Activated CD4-positive, alpha-beta T cell treated with anti-CD3 and anti-CD28 coated beads, Interleukin-2, amount 10 ng/mL, durations not matched to agents 24 days and 14 days (primary cell): ENCODE measurements at places on chromosomes 4 and X. TPM values are rescaled to one million over a fixed set of nuclear protein-coding genes. Genes with fewer than 3 reads are reported as not detected.

DNA sequence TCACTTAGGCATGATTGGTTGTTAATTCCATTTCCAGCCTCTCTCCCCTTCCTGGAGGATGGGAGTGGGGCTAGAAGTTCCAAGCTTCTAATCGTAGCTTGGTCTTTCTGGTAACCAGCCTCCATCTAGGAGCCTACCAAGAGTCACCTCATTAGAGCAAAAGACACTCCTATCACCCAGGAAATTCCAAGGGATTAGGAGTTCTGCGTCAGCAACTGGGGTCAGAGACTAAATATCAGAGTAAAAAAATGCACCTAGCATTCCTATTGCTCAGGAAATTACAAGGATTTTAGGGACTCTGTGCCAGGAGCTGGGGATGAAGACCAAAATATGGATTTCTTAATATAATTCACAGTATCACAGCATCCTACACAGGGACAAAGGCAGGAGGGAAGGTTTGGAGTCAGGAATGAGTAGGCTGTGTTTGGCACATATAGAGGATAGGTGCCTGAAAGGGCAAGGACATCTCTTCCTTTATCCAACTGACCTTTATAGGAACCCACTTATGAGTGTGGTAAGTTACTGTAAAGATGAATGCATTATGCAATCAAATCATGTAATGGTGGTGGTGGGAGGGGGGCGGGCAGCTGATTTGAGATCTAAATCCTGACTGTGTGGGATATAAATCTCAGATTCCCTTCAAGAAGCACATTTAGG, 30.5 kb upstream of the LIMCH1 start:
- no peak for DNase-seq

GRCh38 chrX:84156821-84157220, 31.2 kb downstream of the RPS6KA6 start:
- no peak for DNase-seq

DNA sequence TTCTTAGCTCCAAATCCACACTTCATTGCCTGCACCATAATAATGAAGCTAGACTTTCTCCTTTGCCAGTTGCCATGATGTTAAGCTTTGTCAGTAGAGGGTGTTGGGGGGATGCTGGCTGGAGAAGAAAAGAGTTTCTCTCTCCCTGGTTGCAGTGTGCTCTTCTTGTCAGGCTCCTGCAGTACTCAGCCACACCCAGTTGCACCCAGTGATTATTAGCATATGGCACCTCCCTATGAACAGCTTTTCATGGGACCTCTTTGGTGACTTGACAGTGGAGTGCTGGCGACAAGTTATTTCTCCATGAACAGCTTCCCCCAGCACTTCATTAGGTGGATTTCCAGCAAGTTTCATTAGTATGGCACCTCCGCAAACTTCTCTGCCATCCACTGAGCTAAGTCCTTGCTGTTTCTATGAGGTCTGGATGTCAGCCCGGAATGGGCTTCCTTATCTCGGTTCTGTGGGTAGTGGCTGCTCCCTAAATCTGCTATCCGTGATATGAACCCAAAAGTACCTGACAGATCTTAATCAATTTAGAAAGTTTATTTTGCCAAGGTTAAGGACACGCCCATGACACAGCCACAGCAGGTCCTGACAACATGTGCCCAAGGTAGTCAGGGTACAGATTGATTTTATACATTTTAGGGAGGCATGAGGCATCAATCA, 18.8 kb upstream of the OTUD4 start:
- no peak for DNase-seq

- DNase-seq, result no peak
Measured at GRCh38 chrX:12548341-12548740, 242.9 kb upstream of the PRPS2 start.

DNA sequence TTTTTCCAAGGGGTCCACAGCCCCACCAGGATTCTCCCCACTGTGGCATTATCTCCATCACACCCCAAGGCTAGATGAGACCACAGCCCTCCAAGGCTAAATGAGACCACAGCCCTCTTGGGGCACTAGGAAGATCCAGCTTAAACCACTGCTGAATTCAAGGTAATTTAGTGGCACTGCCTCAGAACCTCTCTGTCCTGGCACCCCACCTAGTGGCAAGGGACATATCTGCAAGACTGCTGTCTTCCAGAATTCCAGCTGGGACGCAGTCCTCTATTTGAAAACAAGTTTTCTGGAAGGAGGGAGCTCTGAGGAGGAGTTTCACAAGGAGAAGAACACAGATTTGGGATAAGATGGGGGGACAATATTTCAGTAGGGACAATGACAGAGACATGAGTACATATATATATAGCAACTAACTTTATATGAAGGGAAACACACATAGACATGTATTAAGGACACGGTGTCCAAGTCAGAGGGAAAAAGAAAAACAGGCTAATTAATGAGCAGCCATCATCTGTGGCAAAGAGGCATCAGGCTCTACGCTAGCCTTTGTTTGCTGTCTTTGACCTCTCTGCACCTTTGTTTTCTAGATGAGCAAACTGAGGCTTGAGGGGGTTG, 9.3 kb downstream of the CETN2 start:
- peak; percentile 71 for DNase-seq

DNA sequence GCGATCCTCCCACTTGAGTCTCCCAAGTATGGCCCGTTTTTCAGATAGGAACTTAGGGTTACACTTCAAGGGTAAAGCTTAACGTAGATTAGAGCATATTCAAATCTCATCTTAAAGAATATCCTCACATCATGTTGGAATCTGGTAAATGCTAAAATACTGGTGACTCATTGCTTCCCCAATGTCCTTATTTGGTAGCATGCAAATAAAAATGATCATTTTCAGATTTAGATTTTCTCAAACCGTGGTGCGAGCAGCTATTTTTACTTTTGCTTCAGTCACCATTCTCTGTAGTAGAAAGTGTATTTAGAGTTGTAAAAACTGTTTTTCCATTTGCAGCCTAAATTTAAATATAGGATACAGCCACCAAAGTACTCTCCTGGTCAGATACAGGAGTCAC, 101.5 kb upstream of the MAML3 start:
- no peak for DNase-seq

- no peak for DNase-seq
Measured at GRCh38 chr4:183370786-183371185, 48.6 kb upstream of the CLDN24 start.

GRCh38 chrX:30153175-30153880, 62.0 kb upstream of the MAGEB2 start:
- no peak for DNase-seq

DNA sequence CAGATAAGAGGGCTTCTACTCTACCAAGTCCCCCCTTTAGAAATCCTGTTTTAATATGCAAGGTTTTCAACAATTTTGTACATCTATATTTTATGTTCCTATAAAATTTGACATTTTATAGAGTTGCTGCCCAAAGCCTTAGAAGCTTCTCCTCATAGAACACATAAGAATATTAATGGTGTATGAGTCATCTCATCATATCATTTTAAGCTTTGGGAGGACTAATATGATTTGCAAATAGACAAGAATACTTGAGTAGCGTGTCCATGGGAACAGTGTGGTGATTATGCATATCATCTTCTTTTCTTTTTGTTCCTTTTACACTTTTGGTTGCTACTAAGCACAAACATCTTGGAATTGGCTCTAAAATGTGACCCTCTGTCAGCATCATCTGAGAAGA, 56.7 kb upstream of the HUWE1 start:
- DNase-seq, result no peak

DNA sequence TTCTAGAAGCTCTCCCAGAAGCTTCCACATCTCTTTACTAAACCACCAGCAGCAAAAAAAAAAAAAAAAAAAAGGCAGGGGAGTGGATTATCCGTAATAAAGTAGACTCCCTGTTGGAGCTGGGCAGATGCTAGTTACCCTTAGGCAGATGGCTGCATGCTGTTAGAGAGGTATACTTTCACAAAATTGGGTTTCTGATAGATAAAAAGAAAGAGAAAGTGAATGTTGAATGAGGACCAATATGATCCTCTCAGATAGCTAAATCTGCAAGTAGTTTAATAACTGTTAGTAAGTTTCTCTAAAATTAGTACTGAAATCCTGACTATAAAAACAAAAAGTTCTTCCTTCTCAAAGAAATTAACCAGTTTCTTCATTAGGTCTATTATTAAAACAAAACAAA, 195.4 kb downstream of the ANAPC10 start:
- DNase-seq, result no peak

The LNX1 gene
- total RNA-seq, result not detected in 2 replicates

The PAQR3 gene
- 14.1 and 14.9 TPM in 2 replicates for total RNA-seq

The RBBP7 gene
- 136 and 137 TPM in 2 replicates for total RNA-seq
